ENCODE measurements at places on chromosomes 3 and 15.

GRCh38 chr3:173688216-173688842 lies 290.8 kb downstream of the NLGN1 start:
- DNase-seq: no peak

- DNase-seq: no peak
These were observed 75.3 kb downstream of the CYP19A1 start for GRCh38 chr15:51263116-51263515.

DNA sequence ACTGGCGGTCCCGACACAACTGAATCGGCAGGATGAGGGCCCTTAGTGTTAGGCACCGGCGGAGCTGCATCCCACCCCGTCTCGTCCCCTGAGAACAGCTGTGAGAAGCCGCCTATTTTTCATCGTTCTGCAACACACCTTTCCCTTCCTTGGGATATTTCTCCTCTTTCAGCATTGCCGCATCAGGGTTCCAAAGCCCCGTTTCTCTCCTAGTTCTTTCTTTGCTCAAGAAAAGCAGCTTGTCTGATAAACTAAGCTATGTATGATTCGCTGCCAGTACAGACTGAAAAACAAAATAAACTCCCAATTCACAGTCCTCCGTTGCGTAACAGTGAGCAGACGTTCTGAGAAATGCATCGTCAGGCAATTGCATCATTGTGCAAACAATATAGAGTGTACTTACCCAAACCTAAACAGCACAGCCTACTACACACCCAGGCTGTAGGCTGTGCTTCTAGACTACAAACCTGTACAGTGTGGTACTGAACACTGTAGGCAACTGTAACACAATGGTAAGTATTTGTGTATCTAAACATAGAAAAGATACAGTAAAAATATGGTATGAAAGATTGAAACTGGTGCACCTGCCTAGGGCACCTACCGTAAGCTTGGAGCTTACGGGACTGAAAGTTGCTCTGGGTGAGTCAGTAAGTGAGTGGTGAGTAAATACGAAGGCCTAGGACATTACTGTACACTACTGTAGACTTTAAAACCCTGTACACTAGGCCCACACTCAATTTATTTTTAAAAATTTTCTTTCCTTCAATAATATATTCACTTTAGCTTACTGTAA lies 8.9 kb upstream of the ADAMTS17 start:
- DNase-seq: no peak

- DNase-seq: no peak
These were observed 21.2 kb upstream of the PIGZ start for GRCh38 chr3:196989721-196990262.

- DNase-seq: no peak
These were observed 15.6 kb upstream of the FILIP1L start for GRCh38 chr3:100129941-100130340.

DNA sequence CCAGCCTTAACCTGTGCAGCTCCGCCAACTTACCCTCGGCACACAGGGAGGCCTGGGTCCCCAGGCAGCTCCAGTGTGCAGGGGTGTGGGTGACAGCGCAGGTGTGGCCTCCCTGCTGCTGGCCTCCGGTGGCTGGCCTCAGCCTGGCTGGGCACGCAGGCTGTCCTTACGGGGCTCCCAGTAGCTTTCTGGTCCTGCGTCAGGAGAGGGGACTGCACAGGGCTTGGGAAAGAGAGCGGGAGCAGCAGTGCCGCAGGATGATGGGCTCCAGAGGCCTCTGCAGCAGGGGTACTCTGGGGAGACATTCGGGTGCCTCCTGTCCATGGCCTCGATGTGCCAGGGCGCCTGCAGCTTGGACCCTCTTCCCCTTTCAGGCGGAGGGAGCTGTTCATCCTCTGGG lies 9.4 kb downstream of the APBA2 start:
- DNase-seq: no peak

- no peak for DNase-seq
These were observed 82.2 kb downstream of the CADM2 start for GRCh38 chr3:85041001-85041400.

DNA sequence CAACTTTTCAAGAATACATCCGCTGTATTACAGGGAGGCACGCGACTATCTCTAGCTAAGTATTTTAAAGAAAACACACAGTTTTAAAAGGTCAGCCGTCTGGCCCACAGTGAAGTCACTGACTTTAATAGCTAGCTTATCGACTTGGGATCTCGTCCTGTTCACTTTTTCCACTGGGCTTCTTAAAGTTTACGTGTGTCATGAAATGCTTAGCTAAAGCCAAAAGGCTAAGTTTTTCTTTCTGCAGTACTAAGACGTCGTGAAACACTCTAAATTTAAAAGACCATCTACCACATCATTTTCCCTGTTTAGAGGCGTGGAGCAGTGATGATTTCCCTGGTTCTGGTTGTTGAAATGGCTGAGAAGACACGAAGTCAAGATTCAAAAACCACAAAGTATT lies 27.1 kb downstream of the LRIG1 start:
- DNase-seq: no peak

GRCh38 chr15:101039461-101039860 lies 120.3 kb downstream of the LRRK1 start:
- DNase-seq: no peak

DNA sequence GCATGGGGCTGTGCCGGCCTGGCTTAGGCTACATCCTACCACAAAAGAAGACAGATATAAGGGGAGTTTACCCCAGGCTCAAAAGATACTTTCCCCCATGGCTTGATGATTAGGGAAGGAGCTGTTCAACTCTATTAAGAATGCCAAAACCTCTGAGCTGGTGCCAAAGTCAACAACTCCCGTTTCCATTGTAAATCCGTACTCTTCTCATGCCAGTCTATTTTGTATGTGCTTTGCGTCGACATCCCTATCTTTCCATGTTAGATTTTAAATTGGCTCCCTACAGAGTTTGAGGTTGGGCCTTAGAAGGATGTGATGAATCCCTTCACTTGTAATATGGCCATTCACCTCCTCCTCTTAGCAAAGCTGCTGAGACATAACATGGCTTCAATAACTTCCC lies 46.9 kb downstream of the RLBP1 start:
- DNase-seq: no peak
